NCI-H1048 (cell line): ENCODE measurements at places on chromosomes 13 and 19.

GRCh38 chr13:44171156-44171555, 202.5 kb upstream of the SERP2 start:
- DNase-seq = no peak

DNA sequence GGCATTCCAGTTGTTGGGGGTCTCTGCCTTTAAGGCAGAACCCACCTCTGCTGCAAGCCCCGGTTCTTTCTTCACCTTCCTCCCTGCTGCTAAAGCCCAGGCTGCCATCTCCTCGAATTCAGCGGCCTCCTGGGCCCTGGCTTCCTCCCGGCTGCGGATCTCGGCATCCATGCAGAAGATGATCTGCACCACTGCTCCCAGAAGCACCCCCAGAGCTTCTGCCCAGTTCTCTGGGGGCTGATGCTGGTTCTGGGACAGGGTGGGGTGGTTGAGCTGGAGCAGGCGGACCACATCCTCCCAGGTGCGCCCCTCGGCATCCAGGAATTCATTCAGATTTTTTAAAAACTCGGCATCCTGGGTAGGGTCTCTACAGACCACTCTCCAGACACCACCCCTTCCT, 987 bp downstream of the PNMA8A start:
- no peak for DNase-seq

DNA sequence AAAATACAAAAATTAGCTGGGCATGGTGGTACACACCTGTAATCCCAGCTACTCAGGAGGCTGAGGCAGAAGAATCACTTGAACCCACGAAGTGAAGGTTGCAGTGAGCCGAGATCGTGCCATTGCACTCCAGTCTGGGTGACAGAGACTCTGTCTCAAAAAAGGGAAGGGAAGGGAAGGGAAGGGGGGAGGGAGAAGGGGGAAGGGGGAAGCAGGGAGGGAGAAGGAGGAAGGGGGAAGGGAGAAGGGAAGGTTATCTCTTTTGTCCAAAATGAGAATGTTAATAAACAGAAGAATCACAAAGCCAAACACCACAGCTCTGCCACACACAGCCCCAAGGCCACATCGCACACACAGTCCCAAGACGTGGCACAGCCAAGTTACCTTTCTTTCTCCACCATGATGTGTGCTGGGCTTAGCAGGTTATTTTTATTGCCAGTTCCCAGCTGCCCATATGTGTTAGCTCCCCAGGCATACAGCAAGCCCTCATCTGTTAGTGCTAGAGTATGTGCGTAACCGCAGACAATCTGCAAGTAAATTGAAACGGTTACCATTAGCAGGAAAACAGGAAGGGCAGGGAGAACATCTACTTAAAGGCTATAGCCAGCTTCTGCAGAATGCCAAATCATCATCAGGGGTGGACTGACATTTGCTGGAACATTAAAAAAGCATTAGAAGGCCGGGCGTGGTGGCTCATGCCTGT, 34.3 kb downstream of the RCBTB1 start:
- no peak for DNase-seq

GRCh38 chr13:20174656-20175405, 14.0 kb upstream of the GJA3 start:
- no peak for DNase-seq

DNA sequence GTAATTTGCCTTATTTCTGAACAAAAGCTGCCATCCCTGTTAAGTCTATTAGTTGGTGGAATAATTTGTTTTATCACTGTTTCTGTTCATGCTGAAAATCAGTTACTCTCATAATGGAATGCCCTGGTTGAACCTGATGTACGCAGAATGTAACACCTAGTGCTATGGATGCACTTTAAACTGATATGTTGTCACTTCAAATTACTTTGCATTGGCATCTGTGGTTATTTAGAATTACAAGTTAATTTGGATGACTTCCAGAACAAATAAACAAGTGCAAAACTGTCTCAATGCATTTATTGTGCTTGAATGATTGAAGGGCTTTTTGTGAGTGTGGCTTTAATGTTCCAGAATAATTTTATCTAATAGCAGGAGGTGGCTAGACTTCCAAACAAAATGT, 368.2 kb upstream of the SLITRK5 start:
- peak; percentile 11 for DNase-seq

- no peak for DNase-seq
Measured at GRCh38 chr19:362683-363082, 18.1 kb upstream of the MIER2 start.

DNA sequence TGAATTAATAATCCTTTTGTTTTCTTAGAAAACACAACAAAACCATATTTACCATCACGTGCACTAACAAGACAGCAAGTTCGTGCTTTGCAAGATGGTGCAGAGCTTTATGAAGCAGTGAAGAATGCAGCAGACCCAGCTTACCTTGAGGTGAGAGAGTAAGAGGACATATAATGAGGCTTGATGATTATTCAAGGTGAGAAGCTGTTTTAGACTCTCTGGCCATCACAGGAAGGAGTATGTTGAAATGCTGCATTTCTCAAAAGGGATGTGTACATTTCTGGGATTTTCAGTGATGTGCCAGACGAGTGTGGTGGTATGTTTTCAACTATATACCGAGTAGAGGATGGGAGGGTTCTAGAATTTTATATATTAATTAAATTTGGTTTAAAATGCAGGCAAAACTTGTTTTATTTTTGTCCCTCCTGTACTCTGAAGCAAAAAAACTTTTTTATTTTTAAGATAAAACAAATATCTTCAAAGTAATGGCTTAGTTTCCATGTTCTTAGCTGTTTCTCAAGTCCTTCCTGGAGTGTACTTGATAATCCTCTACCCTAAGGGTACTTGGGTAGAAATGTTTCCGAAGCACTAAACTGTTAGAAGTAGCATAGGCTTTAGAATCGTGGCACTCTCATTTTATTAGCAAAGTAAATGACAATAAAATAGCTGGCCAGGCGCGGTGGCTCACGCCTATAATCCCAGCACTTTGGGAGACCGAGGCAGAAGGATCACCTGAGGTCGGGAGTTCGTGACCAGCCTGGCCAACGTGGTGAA, 51.1 kb downstream of the N4BP2L1 start:
- DNase-seq = no peak

- DNase-seq = peak; percentile 8
Measured at GRCh38 chr19:54029930-54030490, 33.7 kb downstream of the VSTM1 start.

DNA sequence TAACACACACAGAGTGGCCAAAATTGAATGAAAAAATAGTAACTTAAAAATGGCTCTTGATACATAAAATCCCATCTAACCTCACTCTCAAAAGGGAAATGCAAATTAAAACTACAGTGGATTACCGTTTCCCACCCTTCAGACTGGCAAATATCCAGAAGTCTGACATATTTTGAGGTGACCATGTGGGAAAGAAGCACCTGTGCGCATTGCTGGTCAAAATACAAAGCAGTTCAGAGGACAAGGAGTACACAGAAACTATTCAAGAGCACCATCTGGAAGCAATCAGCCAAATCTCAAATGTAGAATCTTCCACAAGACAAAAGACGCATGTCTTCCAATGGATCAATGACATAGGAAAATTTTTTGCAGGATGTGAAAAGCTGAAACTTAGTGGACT, 23.2 kb downstream of the NALCN start:
- no peak for DNase-seq

DNA sequence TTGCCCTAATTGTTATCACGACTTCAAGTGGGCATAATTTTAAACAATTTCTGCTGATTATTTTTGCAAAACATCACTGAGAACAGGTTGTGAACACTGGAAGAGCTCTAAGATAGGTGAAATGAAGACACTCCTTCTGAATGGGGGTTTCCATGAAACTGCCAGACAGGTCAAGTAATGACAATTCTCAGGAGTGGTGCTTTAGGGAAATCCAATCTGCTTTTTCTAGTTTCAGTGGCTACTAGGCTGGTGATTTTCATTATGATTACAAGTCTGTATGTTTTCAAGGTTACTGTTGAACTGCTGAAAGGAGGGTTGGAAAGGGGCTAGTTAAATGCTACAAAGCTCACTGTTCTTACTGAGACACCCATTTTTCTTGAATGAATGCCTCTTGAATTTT, 1724.2 kb downstream of the PCDH9 start:
- no peak for DNase-seq

DNA sequence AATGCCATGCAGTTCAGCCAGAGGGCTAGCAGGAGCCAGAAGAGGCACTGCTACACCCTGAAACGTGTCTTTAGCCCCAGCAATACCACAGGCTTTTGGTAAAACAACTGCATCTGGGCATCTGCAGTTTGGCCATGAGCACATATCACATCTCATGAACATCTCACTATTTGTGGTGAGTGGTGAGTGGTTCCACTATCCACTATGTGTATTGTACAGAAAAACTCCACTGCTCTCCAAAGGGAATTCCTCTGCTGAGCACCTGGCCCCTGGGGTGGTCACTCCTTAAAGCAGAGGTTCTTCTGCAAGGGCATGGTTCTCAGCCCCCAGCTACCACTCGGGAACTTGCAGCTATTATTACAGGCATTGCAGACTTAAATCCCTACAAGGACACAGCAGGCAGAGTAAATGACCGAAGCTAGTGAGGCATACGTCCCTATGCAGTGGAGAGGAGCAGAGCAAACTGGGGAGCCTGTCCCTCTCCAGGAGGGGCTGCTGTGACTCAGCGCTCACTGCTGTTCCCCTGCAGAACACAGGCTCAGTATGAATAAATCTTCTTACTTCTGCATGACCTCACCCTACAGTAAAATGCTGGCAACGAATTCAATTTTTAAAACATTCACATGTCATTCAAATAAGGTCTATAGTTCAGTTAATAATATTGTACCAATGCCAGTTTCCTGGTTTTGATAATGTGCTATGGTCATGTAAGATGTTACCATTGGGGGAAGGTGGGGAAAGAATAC, 332.4 kb upstream of the ZNF507 start:
- DNase-seq = peak; percentile 57

- DNase-seq = no peak
Measured at GRCh38 chr19:36183245-36183628, 31.0 kb upstream of the COX7A1 start.

GRCh38 chr19:36605101-36605876, at the start of gene ZNF382:
Gene ZNF382 (plus strand): TSS chr19:36605313. CDS start chr19:36609915, 4,602 bp downstream.
- DNase-seq = no peak

DNA sequence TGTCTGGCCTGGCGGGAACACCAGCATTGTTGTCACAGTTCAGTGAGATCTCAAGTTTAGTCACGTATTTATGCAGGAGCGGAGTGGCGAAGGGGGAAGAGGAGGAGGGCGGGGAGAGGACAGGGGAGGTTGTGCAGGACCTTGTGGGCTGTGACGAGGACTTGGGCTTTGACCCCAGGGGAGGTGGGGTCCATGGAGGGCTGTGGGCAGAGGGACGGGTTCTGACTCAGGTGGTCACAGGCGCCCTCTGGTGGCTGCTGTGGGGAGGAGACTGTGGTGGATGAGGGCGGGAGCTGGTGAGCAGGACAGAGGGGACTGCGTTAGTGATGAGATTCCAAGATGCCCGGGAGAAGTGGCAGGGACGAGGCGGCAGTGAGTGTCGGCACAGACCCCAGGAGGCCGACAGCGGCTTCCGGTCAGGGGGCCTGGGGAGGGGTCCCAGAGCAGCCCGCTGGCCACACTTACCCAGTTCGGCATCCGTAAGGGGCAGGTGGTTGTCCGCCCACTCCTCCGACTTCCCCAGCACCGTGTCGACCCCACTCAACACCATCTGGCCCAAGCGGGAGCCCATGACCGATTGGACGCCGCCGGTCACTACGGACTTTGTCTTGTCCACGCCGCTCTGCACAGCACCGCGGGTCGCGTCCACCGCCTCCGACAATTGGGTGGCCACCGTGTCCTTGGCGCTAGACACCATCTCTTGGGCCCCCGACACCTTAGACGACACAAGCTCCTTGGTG, 15.7 kb downstream of the PLIN3 start:
- DNase-seq = peak; percentile 13

DNA sequence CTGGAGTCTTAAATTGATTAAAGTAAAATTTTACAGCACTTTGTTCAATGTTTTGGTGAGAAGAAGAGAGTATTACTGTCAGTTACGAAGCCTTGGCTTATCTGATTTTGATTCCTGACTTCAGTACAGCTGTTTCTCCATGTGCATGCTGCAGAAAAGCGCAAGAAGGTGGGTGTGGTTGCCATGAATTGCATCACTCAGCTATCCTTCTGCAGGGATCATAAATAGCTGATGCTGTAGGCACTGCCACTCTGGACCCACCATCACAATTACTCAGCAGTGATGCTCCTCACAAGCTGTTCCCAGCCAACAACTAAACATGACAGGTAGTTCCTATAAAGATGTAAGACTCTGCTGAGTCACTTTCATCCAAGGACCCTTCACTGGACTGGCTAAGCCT, 321.2 kb downstream of the IRS2 start:
- no peak for DNase-seq

DNA sequence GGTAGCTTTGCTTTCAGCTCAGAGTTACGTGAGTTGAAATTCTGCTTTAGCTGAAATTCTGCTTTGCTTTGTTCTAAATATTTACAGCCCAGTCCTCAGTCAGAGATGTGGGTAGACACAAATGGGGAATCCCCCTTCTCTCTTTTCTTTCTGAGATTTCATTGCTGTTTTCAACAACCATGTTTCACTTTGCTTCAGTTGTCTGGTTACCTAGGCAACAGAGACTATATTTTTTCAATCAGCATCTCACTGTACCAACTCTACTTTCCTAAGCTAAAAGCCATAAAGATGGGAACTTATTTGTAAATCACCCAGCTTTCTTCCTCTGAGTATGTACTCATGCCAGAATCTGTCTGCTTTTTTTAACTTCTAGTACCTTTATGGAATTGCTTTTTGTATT, 509.0 kb downstream of the OLFM4 start:
- no peak for DNase-seq

- no peak for DNase-seq
Measured at GRCh38 chr19:38676023-38676877, 28.8 kb downstream of the ACTN4 start.

DNA sequence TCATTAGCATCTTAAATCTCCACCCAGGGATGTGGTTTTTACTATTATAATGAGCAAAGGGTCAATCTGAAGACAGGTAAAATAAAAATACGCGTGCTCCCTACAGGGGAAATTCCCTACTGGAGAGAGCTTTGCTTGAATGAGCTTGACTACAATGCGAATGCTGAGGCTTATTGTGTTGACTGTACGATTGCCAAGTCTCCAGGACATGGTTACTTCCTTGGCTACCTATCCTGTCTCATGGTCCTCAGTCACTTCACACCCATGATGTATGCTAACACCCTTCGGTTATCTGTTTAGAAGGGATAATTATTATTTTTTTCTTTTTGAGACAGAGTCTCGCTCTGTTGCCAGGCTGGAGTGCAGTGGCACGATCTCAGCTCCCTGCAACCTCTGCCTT, 61.7 kb downstream of the ZNF627 start:
- DNase-seq = no peak

GRCh38 chr13:79511611-79512010, 30.7 kb downstream of the NDFIP2 start:
- no peak for DNase-seq

- no peak for DNase-seq
Measured at GRCh38 chr13:70432276-70432805, 324.1 kb upstream of the KLHL1 start.

GRCh38 chr19:16330368-16330801, 5.8 kb downstream of the KLF2 start:
- DNase-seq = no peak
